ENCODE measurements at places on chromosomes 6 and 20.

GRCh38 chr20:48962421-48962820 lies 40.9 kb downstream of the ARFGEF2 start:
- no peak for DNase-seq

- DNase-seq = peak; percentile 3
Measured at GRCh38 chr6:21137700-21138335, 455.7 kb upstream of the SOX4 start.

DNA sequence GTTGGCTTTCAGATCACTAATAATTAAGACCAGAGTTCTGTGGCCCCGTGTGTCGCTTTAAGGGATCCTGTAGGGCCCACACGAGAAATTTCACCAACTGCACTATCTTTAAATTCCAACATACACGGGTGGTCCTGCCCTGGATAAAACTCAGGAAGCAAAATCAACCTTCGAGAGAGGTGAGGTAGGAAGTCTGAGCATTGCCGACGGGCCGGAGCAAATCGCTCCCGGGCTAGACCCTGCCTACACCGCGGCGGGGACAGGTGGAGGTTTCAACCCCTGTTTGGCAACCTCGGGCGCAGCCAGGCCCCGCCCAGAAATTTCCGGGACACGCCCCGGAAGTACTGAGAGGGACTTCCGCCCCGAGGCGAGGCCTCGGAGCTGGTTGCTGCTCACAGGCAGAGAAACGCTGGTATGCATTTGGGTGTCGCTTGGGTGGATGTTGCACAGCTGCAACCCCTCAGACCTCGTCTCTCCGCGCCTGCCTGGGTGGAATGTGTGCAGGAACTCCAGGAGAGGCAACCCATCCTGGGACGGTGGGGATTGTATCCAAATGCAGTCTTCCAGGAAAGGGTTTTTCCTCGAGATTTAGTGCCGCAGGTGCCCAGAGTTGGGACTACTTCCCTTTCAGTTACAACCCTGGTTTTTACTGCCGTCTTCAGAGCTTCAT lies 19.9 kb downstream of the ZKSCAN8 start:
- DNase-seq = peak; percentile 75

- DNase-seq = no peak
Measured at GRCh38 chr20:62234339-62234738, 4.0 kb upstream of the OSBPL2 start.

DNA sequence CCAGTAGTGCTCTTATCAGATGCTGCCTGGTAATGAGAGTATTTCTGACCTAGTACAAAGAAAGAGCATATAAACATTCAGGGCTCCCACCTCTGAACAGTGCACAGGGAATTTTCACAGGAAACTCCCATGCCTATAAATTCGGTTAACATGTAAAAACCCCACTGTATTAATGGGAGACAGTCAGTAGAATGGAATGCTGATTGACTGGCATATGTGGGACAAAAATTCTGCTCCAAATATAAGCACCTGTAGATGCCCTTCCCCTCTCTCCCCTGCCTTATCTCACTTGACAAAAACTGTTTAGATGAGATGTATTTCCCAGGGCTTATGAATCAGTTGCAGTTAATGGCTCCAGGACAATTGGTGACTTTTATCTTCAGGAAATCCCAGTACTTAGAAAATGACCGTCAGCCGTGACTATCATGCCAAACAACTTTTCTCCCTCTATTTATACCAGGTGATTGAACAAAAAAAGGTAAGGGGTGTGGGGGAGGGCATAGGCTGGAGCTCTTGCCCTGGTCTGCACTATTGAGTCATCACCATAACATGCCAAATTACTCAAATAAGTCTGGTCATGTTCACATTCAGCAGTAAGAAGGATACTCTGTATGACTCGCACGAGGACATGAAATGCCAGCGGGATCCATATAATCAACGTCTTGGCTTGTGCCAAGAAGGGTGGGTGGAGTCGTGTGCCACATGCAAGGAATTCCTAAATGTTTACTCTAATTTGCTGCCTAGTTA lies 176.4 kb upstream of the BMP2 start:
- peak; percentile 40 for DNase-seq

GRCh38 chr6:93222071-93222851 lies 197.1 kb downstream of the EPHA7 start:
- no peak for DNase-seq

- DNase-seq = peak; percentile 54
Measured at GRCh38 chr6:102732898-102733297, 1339.4 kb downstream of the GRIK2 start.

- DNase-seq = no peak
Measured at GRCh38 chr6:85111481-85112011, 338.3 kb upstream of the NT5E start.

- DNase-seq = peak; percentile 79
Measured at GRCh38 chr6:26743157-26743821, 83.7 kb upstream of the ZNF322 start.
